Uterus (tissue), 4 donors: ENCODE measurements at places on chromosomes 6 and 20. TPM values are rescaled to one million over a fixed set of nuclear protein-coding genes. Genes with fewer than 3 reads are reported as not detected.

GRCh38 chr6:98650941-98651340 is 183.4 kb upstream of the POU3F2 start:
- DNase-seq = no peak

DAAM2 gene
- 37.6 TPM for total RNA-seq

GRCh38 chr6:16437984-16438383 is 199.6 kb downstream of the GMPR start:
- no peak for DNase-seq

EYA4 gene
- 2.0 TPM for total RNA-seq

KHDC1L gene
- total RNA-seq = 0.83 TPM

- no peak for DNase-seq
These were observed 118.5 kb downstream of the PCSK2 start for GRCh38 chr20:17345321-17345720.

GRCh38 chr6:116764961-116765841 is at the start of gene FAM162B:
Gene FAM162B (minus strand): TSS chr6:116765719. CDS start chr6:116765576, 143 bp downstream.
- peak; percentile 24 for DNase-seq

DNA sequence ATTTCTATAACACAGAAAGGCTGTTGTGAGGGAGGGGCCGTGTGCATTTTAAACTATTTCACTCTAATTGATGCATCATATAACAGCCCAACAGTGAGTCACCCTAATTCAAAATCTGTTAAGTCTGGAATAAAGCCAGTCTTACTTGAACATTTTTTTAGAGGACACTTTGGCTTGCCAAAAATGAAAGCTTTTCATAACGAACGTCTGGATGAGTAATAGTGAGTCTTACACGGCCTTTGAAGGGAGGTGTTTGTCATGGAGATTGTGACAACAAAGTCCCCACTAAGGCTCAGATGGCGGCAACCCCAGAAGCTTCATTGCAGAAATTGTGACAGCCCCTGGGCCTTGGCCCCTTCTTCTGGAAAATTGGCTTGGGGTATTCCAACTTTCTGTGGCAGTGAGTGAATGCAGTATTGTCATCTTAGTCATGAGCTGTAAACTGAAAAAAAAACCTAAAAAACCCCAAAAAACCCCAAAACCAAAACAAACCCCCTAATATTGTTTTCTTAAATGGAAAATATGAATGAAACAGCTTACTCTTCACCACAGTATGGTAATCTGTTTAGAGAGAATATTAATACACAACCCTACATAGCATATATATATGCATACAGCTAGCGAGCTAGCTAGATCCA is 92.6 kb upstream of the CLDN20 start:
- DNase-seq = peak; percentile 39

DNA sequence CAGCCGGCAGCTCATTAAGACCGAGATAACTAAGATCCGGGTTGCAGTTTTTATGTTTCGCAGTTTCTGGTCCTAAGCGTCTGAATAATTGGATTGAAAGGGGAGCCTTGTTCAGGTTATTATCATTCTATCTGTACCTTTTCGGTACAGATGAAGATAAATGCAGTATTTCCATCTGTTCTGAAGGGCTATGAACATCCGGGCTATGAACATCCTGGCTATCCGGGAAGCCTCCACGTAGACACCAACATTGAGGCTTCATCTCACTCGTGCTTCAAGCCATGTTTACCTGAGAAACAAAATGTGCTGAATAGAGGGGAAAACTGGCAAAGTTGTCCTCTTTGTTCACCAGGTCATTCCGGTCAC is 399 bp upstream of the REPS1 start:
- DNase-seq = no peak

PRRT1 gene
- total RNA-seq = 9.4 TPM
